ENCODE measurements at places on chromosomes 6 and 20.

DNA sequence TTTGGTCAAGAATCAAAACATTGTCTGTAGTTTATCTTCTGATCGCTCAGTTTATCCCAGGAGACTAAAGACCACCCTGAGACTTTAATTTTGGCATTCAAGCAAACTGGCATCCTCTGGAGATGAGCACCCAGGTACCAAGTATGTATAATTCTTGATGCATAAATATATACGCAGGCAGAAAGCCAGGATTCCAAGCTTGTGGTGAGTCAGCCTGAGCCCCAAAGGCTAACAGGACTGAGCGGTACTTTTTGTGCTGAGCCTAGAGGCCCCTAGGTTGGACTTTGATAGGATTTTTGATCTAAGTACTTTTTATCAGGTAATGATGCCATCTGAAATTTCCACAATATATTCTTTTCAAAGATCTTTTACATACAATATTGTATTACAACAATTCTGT lies 301.3 kb downstream of the TFAP2B start:
- no peak for DNase-seq

DNA sequence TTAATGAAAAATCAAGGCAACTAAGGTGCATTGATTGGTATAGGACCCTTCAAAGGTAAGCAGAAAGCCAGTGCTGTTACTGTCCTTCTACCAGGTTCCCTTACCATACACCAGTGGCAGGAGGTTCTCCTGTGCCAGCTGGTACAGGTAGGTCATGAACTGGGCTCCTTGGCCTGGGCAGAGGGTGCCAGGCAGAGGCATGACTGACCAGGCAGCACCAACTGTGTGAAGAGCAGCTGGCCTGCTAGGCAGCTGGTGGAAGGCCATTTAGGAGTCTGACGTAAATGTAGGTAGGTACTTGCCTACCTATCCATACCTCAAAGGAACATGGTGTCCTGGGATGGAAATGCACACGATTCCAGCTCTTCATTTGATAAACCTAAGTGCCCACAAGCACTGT lies 23.3 kb downstream of the PCNA start:
- no peak for DNase-seq

DNA sequence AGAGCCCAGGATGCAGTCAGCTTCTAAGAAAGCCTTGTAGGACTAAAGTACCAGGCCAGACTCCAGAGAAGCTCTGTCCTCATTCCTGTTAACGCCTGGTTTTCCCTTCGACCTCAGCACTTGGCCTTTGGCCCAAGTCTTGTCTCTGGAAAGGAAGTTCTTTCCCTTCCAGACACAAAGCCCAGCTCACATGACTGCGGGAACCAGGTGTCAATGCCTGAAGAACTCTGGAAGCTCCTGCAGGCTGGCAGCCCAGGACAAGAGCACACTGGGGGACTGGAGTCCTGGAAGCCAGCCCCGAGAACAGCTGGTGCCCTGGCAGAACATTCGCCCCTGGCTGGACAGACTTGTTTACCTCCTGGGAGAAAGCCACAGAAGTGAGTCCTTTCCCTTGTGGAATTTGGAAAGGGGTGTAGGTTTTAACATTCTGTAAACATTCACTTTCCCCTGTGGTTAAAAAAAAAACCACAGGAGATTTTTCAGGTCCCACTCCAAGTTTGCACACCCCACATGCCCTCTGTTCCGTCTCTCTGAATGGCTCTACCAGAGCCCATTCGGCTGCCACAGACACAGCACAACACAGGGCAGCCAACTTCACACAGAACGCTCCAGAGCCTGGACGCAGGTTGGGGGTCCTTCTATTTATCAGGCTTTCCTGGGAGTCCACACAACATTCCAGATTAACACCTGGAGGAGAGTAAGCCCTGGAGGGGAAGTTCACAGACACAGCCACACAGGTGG lies 18.1 kb downstream of the ACSS1 start:
- no peak for DNase-seq

DNA sequence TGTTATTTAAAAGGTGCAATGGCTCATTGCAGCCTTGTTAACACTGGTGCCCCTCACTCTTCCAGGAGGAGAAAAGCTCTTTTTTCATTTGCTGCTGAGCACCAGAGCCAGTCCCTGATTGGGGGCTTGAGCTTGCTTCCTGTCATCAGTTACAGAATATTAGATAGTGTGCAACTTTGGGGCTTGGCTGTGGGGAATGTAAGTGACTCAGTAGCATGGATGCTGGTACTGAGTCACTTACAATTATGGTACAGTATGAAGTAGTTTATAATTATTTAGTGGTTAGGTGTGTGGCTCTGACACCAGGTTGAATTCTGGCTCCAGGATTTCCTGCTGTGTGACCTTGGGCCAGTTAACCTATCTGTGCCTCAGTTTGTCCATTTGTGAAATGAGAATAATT lies 37.6 kb downstream of the ANKS1A start:
- DNase-seq: no peak

DNA sequence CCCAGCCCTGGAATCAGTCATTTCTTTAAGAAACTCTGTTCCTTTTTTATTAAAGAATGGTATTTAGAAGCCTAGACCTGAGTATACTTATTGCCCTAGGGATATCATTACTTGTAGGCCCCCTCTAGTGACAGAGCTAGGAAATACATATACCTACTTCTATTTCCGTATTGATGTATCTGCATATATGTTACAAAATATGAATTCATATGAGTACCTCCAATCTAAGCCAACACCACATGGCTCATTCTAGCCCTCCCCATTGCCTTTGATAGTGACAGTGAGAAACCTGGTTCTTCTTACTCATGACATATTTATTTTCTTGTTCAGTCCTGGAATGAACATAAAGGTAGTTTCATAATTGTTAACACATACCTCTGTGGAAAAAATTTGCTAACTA lies 137.2 kb downstream of the FARS2 start:
- no peak for DNase-seq

DNA sequence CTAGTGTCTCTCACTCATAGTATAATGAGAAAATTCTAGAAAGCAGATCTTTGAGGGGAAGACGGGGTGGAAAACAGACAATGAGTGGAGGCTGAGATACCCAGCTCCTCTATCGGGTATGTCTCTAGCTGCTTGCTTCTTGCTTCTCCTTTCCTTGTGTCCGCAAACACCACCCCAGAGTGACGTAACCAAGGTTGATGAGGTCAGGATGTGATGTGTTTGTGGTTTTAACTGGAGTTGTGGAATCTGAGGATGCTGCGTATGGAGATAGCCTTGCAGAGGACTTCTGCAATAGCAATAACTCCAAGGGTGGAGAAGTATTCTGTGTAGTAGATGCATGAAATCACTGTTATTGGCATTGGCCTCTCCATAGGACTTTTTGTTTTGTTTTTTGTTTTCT lies 132.7 kb upstream of the IFNGR1 start:
- no peak for DNase-seq

DNA sequence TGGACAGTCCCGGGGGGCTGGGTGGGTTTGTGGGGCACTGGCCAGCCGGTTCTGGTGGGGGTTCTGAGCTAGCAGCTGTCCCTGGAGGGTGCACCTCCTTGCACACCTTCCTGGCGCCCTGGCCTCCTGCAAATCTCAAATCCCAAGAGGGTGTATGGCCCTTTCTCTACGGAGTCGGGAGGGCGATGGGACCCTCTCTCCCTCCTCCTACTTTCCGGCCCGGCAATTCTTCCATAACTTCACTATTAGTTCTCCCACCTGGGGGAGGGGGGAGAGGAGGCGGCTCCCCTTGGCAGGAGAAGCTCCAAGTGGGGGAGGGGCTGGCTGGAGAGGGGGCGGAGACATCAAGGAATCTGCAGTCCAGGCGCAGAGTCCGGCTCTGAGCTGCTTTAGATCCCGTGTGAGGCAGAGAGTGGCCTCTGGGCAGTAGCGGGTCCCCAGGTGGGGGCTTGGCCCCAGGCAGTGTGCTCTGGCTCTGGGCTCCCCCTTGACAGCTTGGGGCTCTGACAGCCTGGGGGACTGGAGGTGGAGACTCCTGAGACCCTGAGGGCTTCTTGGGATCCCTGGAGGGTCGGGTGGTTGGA lies 1.4 kb upstream of the LAMA5 start:
- no peak for DNase-seq

DNA sequence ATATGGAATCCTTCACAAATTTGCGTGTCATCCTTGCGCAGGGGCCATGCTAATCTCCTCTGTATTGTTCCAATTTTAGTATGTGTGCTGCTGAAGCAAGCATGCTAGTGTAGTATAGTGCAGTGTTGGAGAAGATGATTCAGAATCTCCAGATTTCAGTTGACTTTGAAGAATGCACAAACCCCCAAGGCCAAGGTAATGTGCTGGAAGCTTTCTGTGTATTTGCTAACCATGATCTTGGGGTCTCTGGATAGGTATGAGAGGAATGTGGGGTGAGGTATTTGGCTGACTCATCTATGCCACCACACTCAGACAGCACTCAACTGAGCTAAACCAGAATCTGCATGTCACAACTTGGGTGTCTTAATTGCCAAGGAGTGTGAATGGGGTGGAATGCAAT lies 42.6 kb upstream of the DEK start:
- no peak for DNase-seq

GRCh38 chr6:135990439-135990838 lies 138.9 kb downstream of the PDE7B start:
- no peak for DNase-seq

- DNase-seq: no peak
These were observed 83.0 kb downstream of the BANF2 start for GRCh38 chr20:17782768-17783167.

DNA sequence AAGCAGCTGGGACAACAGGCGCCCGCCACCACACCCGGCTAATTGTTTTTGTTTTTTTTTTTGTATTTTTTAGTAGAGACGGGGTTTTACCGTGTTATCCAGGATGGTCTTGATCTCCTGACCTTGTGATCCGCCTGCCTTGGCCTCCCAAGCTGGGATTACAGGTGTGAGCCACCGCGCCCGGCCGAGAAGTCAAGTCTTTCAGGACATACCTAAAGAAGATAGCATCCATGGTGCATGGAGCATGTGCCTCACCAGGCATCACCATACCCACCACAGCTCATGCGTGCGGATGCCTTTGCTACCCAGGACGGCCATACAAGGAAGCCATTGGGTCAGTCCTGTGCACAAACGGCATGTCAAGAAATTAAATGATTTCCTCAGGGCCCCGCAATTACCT lies 60.8 kb downstream of the DACT2 start:
- no peak for DNase-seq

DNA sequence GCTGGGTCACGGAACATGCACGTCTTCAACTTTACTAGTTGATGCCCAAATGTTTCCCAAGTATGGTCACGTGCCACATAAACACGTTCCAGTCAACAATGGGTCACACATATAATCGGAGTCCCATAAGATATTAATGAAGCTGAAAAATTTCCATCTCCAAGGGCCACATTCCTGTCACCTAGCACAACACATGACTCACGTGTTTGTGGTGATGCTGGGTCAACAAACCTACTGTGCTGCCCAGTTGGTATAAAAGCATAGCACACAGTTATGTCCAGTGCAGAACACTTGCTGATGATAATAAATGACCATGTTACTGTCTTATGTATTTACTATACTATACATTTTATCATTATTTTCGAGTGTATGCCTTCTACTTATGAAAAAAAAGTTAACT lies 68.0 kb upstream of the INSM1 start:
- DNase-seq: no peak

DNA sequence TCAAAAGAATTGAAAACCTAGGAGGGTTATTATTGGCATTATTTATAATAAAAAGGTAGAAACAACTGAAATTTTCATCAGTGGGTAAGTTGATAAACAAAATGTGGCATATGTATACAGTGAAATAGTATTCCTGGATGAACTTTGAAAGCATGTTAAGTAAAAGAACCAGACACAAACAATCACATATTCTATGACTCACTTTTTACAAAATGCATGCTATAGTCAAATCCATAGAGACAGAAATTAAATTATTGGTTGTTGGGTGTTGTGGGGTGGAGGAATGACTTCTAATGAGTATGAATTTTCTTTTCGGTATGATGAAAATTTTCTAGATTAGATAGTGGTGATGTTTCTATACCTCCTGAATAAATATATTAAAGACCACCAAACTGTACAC lies 94.6 kb downstream of the LRRC1 start:
- DNase-seq: no peak
